NCI-H1436 treated with DMSO at 0.1 percent for 48 hours (cell line): ENCODE measurements at places on chromosomes 3 and 15.

DNA sequence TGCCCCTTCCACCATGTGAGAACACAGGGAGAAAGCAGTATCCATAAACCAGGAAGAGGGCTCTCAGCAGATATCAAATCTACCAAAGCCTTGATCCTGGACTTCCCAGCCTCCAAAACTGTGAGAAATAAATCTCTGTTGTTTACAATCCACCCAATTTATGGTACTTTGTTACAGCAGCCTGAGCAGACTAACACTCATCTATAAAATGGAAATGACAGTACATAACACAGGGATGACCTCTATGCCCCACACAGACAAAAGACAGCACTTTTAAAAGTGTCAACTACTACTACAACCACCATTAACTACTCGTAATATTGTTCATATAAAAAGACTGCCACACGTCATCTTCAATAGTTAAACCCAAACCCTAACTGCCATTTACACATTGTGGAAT lies 5.7 kb downstream of the RYK start:
- no peak for DNase-seq

DNA sequence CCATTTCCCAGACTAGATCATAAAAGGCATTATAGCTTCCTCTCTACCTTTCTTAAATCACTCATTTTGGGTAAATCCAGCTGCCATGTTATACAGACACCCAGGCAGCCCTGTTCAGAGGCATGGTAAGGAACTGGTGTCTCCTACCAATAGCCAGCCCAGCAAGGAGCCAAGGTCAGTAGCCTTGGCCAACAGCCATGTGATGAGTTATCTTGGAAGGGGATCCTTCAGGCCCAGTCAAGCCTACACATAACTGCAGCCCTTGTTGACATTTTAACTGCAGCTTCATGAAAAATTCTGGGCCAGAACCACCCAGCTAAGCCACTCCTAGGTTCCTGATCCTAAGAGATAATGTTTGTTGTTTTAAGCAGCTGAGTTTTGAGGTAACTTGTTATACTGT lies 29.0 kb upstream of the ZMAT3 start:
- DNase-seq, result no peak

DNA sequence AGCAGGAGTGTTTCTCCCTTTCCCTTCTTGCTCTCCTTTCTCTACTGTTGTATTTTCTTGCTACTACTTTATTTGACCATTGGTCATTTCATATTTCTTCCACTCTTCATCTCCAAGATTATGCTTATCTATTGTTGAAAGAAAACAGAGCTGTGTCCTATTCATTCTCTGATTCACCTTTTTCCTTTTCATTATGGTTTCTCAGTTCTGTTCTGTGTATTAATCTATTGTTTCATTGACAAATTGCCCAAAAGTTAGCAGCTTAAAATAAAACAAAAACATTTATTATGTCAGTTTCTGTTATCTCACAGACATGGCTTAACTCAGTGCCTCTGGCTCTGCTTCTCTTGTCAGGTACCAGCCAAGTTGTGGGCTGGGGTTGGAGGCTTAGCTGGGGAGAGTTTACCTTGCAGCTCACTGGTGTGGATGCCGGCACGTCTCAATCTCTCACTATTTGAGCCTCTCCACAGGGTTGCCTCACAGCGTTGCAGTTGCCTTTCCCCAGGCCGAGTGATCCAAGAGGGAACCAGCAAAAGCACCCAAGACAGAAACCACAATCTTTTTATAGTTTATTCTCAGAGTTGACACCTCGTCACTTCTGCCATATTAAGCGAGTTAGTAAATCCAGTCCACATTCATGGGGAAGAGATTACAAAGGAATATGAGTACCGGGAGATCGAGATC lies 36.9 kb upstream of the FILIP1L start:
- no peak for DNase-seq

- DNase-seq, result no peak
Measured at GRCh38 chr15:37148714-37149113, 48.4 kb upstream of the MEIS2 start.

DNA sequence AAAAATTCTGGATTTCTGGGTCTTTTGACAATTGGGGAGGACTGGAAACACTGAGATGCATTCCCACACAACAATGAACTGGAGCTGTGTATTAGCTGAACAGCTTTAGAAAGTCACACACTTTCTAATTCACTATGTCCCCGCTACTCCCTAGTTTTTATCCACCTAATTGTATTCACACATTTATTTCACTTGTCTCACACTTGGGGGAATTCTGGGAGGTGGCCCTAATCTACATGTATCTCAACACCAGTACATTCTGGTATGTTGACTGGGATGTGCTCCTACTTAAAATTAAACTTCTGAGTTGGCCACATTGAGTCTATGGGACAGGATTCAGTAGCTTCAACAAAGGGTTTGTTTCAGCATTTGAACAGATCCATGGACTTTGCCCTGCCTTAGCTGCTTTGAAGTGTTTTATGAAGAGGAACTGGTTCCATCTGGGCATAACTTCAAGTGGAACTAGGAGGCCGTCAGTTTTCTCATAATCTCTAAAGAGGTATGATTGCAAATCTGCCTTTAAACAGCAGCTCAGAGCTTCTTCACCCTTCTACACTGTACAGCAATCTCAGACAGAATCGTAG lies 106.5 kb upstream of the CMC1 start:
- no peak for DNase-seq

GRCh38 chr3:42014458-42014920 lies 52.6 kb upstream of the ULK4 start:
- no peak for DNase-seq

DNA sequence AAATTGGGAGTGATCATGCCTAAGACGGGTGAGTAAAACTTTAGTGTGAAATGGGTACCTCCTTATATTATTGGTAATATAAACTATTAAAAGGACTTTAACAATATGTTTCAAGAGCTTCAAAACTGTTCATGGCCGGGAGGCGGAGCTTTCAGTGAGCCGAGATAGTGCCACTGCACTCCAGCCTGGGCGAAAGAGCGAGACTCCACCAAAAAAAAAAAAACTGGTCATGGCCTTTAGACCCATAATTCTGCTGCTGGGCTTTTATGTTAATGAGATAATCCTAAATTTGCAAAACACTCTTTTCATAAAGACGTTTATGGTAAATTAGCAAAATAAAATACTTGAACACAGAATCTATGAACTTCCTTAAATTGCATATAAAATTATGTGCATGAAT lies 22.8 kb downstream of the TRPC1 start:
- DNase-seq, result no peak

GRCh38 chr15:96619174-96619573 lies 288.7 kb downstream of the NR2F2 start:
- no peak for DNase-seq

DNA sequence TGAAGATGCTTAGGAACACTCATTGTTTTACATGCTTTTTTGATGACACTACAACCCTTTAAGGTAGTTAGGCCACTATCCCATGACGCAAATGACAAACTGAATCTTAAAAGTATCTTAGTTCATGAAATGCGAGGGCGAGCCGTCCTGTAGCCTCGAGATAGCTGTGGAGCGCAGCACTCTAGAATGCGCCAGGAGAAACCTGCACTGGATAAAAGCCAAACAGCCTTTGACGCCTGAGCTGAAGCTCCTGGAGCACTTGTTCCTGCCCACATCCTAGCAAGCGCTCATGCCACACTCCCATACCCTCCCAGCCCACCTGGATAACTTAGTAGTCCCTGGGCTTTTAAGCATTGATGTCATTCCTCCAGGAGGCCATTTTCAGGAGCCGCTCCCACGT lies 516.9 kb downstream of the GABRG3 start:
- DNase-seq, result no peak

GRCh38 chr15:94387849-94388441 lies 156.6 kb downstream of the MCTP2 start:
- no peak for DNase-seq
